Activated naive CD4-positive, alpha-beta T cell treated with anti-CD3 and anti-CD28 coated beads, Interleukin-2, amount 50 U/mL, for 72 hours (primary cell): ENCODE measurements at places on chromosomes 1 and 21. TPM values are rescaled to one million over a fixed set of nuclear protein-coding genes. Genes with fewer than 3 reads are reported as not detected.

Gene SH2D5
- total RNA-seq, result not detected

Gene ENAH
- total RNA-seq, result 0.09 TPM

Gene SCNM1
- 62.3 TPM for total RNA-seq

Gene TBX15
- not detected for total RNA-seq

Gene LCE1D
- total RNA-seq, result not detected

Gene KDM5B
- 82.2 TPM for total RNA-seq

Gene FGR
- total RNA-seq, result 0.29 TPM

Gene ZBTB8A
- total RNA-seq, result 0.16 TPM
